ENCODE measurements at places on chromosomes 13 and 19.

DNA sequence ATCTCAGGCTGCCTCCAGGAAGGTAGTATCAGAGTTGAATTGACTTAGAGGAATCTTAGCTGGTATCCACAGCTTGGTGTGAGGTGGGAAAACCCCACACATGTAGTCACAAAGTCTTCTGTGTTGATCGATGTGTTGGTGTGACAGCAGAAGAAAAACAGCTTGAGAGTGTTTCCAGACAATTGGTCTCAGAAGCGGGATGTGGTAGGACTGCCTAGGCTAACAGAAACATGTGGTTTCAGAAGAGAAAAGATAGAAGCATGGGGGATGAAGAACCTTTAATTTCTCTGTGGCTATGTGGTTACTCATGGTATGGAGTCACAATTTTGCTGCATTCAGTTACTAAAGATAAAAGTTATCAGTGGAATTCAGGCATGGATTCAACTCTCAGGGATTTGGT, 134.7 kb upstream of the SLITRK5 start:
- DNase-seq: no peak

DNA sequence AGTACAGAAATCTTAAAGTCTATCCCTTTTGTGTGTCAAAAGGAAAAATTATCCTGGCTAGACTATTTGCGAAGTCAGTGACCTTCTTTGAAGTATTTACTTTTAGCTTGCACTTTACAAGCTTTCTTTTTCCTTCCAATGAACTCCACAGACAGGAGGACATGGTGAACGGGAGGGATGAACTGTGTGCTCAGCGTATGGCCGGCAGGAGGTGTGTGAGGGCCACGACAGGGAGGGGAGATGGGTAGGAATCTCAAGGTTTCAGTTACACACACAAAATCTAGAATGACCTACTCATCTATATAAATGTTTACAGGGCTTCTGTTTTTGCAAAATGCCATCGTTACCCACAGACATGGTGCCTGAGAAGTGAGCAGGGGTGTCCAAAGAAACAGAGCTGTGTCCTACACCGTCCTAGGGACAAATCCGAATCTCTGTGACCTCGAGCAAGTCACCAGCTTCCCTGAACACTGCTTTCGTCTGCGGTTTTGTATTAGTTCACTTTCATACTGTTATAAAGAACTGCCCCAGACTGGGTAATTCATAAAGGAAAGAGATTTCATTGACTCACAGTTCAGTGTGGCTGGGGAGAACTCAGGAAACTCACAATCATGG, 537.2 kb downstream of the LIG4 start:
- DNase-seq: peak; percentile 16

DNA sequence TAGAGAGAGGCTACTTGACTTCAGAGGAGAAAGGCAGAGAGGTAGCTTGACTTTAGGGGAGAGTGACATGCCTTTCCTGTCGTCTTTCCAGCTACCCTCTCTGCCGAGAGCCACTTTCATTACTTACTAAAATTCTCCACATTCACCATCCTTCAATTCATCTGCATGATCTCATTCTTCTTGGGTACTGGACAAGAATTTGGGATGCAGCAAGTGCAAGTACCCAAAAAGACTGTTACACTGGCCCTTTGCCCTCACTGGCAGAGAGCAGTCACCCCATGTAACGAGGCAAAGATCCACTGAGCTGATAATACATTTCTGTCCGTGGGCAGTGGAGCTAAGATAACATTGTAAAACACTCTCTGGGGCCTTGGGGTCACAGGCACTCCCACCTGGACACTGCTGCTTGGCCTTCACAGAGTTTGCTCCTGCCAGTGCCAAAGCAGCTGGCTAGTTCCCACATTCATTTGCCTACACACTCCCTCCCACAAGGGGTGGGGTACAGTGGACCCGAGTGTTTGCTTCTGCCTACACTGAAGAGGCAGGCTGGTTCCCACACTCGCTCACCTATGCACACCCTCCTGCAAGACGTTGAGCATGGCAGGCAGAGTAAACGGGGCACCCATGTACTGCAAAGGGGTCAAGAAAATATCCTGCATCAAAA, 1276.9 kb upstream of the PCDH9 start:
- DNase-seq: no peak

GRCh38 chr13:111980146-111980929, 86.6 kb upstream of the SOX1 start:
- DNase-seq: no peak

- DNase-seq: peak; percentile 9
These were observed 22.4 kb downstream of the MED26 start for GRCh38 chr19:16605553-16605994.

- DNase-seq: no peak
These were observed 6.5 kb downstream of the KCNN4 start for GRCh38 chr19:43774103-43774939.

DNA sequence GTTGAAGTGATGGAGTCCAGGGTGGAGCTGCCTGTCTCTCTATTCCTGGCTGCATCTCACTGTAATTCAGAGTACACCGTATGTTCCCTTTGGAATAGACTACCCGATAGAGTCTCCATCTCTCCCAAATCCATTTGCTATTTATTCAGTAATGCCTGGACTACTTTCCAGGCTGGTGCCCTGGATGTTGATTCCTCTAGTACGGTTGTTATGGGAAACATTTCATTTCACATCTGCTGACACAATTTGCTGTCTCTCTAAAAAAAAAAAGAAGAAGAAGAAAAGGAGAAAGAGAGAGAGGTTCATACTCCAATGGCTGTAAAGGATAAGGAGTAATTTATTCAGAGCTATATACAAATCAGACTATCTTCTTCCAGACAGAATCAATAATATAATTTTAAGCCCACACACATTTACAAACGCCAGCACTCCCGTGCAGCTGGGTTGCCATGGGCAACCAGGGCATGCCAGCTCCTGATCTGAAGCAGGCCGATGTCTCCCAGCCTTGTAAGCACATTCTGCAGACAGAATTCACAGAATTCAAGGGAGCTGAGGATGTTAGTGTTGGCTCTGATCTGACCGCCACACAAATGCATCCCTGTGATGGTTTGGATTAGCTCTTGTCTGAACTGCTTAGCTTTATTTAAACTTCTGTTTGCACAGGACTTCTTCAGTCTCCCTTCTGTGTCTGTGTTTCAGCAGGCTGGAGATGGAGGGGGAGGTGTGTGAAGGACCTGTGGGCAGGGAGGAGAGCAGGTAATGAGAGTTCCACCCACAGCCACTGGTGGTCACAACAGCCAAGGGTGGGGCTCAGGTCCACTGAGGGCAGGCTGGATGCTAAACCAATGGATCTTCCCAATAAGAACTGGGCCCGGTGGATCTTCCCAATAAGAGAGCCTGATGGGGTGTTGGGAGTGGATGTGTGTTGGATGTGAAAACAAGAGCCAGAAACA, 66.0 kb downstream of the TEX26 start:
- peak; percentile 46 for DNase-seq

GRCh38 chr13:44045180-44045562, 165.5 kb downstream of the LACC1 start:
- peak; percentile 63 for DNase-seq

DNA sequence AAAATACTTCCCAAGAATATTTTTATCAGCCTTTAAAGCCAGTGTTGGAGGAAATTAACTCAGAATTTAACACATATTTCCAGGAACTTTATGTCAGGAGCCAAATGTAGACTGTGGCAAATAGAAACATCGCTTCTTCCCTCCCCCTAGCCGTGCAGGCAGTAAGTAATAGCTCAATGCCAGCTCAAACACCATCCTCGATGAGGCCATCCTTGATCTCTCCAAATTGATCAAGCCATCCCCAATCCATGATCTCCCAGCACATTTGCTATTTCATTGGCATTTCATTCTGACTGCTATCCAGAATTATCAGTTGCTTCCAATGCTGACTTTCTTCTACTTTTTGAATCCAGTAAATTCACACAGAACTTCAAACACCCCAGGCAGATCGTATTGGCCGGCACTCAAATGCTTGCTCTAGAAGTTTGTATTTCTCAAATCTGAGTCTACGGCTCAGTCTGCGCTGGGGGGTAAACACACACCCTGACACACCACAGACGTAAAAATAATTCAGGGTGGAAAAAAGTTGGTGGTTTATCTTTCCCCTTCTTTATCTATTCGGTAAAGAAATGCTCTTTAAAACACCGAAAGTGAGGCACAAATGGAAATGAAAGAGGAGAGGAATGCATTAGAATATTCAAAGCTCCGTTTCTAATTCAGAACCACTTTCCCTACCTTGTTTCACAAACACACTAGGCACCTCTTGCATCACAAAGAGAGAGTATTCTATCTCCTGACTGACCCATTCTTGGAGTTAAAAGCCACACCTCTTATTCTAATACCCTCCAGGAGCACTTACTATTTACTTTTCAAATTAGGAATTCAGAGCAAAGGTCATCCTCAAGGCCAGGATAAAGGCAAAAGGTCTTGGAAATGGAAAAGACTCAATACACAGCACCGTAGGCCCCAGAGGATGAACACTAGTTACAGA, 991 bp downstream of the OBI1 start:
- DNase-seq: peak; percentile 65

- DNase-seq: no peak
These were observed 180.9 kb downstream of the GPC5 start for GRCh38 chr13:91579320-91579719.

DNA sequence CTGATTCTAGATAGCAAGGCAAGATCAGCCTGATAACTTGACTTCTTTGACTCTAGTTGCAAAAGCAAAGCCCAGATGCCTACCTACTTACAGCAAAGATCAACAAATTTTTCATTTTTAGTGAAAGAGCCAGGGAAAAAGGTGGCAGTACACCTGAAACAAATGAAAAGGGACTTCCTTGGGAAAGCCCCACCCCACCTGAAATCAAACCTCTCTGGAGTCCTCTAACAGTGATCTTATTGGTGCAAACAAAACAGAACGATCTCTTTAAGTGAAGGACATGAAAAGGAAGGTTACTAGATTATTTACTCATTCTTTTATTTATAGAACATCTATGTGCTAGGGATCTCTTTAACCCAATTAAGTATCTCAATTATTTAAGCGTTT, 507 bp upstream of the LCP1 start:
- no peak for DNase-seq

GRCh38 chr19:32208060-32208459, 137.3 kb upstream of the ZNF507 start:
- DNase-seq: no peak

- DNase-seq: no peak
These were observed 482.5 kb downstream of the SUCLA2 start for GRCh38 chr13:47518530-47518929.

DNA sequence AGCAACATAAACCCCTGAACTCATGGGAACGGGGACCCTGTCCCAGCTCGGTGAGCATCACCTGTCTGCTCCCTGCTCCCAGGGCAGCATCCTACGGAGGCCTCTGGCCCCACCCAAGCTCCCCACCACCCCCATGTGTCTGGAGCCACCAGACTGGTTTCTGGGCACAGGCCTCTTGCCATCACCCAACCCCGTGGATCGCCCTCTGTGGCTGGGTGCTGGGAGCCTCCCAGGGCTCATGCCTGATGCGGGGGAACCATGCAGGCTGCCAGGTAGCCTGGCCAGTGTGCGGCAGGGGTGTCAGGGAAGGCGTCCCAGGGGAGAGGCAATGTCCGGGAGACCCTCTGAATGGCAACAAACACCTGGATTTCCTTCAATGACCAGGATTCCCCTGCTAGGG, 2.7 kb downstream of the MICOS13 start:
- DNase-seq: no peak

GRCh38 chr13:91360246-91360751, 12.8 kb downstream of the MIR17HG start:
- peak; percentile 50 for DNase-seq

GRCh38 chr19:11286312-11286974, 9.5 kb upstream of the TSPAN16 start:
- DNase-seq: no peak

- DNase-seq: peak; percentile 90
These were observed 13.5 kb downstream of the DPF1 start for GRCh38 chr19:38210458-38210987.

DNA sequence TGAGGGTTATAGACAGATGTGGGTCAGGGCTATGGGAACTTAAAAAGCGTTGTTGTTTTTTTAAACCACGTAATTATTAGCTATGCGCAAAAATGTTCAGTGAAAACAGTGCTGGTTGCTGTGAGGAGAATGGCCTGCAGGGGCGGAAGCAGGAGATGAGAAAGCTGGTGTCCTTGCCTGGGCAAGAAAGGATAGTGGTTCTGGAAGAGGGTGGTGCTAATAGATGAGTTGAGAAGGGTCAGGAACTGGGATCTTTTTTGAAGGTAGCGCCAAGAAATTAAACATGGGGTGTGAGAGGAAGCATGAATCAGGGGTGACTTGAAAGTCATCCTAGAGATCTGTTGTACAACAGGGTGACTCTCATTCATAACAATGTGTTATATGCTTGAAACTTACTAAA, 4.8 kb upstream of the SMG9 start:
- DNase-seq: no peak

GRCh38 chr19:4058693-4059452, 7.8 kb downstream of the ZBTB7A start:
- no peak for DNase-seq

DNA sequence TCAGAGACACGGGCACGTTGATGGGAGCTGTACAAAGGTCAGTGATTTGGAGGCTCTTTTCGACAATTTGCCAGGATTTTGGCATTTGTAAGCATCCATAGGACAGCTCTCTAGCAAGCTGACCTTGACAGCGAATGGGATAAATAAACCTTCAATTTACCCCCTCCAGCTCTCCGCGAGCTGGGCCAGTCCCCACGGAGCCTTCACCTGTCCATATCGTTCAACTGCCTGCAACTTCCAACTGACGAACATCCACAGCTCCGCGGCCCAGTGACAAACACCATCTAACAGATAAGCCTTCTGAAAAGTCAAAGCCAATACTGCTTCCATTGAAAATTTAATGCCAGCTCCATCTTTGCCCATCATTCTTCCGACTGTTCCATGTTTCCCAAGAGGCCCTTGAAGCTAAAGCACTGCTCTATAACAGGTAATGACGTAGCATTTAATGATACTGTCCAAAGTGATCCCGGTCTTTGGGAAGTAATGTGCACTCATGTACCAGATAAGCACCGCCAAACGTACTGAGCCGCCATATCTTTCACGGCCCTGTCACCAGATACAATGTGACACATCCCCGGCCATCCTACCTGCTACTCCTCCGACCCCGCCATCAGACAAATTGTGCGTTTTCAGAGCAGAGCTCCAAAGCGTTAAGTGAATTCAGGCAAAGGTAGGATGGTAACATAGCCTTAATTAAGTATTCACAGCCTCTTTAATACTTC, 365.3 kb upstream of the ZNF507 start:
- no peak for DNase-seq

GRCh38 chr13:71358218-71358617, 508.8 kb downstream of the DACH1 start:
- no peak for DNase-seq

DNA sequence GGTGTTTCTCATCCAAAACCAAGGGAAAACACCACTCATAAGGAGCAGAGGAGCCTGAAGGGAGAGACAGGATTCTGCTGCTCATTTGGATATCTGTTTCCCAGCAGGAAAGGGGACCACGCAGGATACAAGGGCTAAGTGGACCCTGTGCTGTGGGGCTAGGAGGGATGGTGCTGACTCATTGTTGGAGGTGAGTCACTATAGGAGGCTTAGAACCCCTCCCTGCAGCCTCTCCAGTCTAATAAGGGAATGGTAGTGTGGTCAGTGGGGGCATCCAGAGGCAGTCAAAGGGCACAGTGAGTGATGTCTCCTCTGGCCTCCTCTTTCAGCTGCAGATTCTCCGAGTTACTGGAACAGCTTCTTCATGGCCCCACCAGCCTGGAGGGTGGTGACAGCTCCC, 442.3 kb downstream of the TUBA3C start:
- no peak for DNase-seq
